Renal cortex interstitium (tissue), 15 donors: ENCODE measurements at places on chromosomes 5 and 9. TPM values are rescaled to one million over a fixed set of nuclear protein-coding genes. Genes with fewer than 3 reads are reported as not detected.

DNA sequence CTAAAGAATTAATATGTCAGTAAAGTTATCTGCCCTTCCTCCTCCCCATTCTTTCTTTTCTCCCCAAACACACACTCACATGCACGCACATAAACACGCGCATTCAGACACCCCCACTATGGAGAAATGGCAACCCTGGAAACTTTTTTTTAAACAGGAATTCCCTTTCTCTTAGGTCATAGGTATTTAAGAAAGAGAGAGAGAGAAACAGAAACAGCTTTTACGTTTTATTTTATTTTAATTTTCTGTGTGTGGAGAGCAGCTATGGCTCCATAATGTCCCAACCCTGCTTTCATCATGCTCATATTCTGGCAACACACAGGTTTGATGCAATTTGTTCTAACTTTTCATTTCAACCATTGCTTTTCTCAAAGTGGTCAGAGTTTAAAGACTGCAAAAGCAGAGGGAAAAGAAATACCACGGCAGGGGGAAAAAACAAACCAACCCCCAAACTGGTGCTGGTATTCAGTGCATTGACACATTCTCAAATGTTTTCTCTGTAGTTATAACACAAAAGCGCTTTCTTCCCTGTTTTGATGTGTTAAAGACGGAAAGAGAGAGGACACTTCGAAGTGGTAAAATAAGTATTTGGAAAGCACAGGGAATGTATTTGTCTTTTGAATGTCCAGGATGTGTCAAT, 126.0 kb upstream of the TMEM161B start:
- no peak for DNase-seq

- DNase-seq, result no peak
These were observed 296.9 kb downstream of the MSX2 start for GRCh38 chr5:175021321-175021720.

GRCh38 chr9:124482431-124483031, 24.7 kb downstream of the NR5A1 start:
- no peak for DNase-seq

Gene CHSY3
- polyA plus RNA-seq, result 3.0 TPM

Gene LAMC3
- 28.4 TPM for polyA plus RNA-seq

DNA sequence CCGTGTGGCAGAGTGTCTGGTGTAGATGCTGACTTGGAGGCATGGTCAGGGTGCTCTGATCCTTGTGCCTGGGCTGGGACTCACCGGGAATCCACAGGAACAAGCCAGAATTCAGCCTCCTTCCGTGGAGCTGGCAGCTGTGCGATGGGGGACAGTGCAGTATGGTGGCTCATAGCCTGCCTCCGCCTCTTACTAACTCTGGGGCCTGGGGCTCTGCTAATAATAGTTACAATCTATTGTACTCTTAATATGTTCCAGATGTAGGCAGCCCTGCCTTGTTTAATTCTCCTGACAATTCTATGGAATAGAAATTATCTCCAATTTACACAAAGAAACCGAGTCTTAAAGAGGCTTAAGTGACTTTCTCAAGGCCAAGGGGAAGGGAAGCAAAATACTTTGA, 77.6 kb downstream of the PCDH1 start:
- DNase-seq, result no peak

- no peak for DNase-seq
These were observed 15.0 kb upstream of the NEURL1B start for GRCh38 chr5:172626031-172626581.

- DNase-seq, result no peak
These were observed 350.5 kb downstream of the SPOCK1 start for GRCh38 chr5:137148655-137149054.

Gene ACOT12
- polyA plus RNA-seq, result 0.53 TPM

DNA sequence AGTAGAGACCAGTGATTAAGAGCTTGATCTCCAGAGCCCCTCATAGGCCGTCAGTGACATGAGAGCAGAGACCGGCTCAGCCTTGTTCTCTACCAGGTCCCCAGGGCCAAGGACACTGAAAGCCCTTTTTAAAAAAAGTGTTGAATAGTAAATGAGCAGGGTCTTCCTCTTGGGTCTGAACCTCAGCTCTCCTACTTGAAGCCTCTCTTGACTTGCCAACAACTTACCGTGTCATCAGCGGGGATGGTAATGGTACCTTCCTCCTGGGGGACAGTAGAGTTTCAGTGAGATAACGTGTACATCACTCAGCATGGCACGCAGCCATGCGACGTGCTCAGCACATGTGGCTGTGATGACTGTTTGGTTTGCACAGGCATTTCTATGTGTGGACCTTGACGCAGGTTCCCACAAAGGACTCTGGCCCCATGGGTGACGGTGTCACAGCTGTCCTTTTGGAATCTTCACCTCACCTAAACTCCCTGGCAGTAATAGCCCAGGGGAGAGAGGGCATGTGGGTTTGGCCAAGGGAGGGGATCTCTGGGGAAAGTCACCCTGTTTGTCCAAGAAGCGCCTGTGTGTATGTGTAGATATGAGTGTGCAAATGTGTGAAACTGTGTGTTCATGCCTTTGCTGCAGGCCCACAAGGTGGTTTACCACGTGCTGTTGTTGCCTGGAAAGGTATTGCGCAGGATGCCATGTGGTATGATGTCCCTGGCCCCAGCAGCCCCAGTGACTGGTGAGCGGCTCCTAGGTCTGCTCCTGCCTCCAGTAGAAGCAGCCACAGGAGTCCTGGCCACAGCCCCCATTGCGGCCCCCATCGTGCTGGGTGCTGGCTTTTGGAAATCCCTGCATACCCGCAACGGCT, 18.7 kb downstream of the ERGIC1 start:
- no peak for DNase-seq

DNA sequence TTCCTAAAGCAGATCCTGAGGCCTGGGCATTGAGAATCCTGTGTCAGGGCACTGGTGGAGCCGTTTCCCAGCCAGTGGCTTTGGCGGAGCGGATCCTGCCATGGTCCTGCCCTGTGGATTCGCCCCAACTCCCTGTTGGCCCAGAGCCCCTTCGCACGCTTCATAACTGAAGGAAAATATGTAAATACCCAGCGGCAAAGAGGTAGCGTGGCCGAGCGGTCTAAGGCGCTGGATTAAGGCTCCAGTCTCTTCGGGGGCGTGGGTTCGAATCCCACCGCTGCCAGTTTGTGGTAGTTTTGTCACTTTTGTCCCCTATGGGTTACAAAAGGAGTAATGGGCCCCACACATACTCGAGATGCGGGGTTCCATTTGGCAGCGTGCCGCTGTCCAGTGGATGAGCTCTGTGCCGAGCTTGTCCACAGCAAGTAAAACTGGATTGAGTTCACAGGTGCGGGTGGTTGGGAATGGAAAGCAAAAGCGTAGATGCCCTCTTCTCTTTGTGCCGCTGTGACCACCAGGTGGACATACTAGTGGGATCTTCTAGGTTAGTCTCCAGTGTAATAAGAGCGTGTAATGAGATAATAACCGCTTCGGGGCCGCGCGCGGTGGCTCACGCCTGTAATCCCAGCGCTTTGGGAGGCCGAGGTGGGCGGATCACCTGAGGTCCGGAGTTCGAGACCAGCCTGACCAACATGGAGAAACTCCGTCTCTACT, 17.3 kb downstream of the TRIM7 start:
- DNase-seq, result no peak

DNA sequence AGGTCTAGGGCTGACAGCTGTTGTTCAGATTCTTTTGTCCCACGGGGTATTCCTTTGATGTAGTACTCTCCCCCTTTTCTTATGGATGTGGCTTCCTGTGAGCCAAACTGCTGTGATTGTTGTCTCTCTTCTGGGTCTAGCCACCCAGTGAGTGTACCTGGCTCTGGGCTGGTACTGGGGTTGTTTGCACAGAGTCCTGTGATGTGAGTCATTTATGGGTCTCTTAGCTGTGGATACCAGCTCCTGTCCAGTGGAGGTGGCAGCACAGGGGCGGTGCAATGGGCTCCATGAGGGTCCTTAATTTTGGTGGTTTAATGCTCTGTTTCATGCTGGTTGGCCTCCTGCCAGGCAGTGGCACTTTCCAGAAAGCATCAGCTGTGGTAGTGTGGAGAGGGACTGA, 161.3 kb downstream of the CAVIN4 start:
- no peak for DNase-seq

GRCh38 chr9:33263131-33264002, 1.1 kb downstream of the BAG1 start:
- DNase-seq, result no peak

DNA sequence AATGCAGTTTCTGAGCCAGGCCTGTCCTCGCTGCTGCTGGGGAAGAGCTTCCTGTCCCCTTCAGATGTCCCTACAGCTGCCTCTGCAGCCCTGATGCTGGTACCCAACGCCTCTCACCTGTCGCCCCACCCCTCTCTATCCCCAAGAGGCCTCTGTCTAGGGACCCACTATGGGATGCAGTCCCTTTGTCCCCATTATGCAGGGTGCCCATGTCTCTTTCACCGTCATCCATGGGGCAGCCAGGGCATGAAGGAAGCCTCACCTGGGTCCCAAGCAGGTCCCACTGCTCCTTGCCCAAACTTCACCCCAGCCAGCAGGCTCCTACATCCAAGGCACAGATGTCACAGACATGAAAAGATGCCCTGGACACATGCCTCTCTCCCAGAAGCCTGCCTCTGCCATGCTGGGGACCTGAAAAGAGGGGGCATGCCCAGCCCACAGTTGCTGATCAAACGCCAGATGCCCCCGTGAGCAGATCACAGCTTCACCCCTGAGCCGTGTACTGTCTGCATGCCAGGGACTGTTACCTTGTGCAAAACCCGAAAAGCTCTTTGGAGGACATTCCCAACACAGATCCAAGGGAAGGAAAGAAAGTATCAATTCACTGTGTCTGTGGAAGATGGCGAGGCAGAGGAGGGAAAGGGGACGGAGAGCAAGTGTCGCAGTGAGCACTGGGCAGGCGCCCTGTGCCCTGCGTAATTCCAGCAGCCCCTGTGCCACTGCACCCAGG, 81.0 kb downstream of the ADAMTS2 start:
- no peak for DNase-seq

DNA sequence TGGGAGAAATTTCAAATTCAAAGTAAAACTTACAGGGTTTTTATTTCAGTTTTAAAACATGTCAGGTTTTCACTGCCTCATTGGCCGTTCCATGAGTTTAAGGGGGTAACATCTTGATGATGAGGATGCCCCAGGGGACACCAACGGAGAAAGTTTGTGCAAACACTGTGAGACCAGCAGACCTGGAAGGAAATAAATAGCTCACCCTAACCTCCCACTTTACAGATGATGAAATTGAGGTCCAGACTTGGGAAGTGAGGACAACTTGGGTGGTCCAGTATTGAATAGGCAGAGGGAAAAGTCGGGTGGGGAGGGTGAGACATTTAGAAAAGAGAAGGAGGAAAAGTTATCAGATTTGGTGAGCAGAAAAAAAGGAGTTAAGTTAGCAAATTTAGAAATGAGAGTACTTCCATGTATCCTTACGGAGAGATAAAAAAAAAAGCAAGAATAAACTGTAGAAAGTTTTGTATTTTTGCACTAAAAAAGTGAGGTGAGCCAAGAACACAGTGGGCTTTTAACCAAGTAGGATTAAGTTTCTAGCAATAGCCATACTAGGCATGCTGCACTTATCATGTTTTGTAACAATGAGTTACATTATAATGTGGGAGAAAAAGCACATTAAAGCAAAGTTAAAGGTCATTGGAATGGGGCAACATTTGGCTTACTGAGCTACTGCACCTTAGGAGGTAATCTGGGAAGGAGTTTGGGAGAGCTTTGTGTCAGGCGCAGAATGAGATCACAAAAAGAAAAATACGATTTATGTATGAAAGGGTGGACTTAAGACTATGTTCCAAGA, 125.1 kb downstream of the GAS1 start:
- DNase-seq, result no peak

Gene IL9
- not detected for polyA plus RNA-seq

DNA sequence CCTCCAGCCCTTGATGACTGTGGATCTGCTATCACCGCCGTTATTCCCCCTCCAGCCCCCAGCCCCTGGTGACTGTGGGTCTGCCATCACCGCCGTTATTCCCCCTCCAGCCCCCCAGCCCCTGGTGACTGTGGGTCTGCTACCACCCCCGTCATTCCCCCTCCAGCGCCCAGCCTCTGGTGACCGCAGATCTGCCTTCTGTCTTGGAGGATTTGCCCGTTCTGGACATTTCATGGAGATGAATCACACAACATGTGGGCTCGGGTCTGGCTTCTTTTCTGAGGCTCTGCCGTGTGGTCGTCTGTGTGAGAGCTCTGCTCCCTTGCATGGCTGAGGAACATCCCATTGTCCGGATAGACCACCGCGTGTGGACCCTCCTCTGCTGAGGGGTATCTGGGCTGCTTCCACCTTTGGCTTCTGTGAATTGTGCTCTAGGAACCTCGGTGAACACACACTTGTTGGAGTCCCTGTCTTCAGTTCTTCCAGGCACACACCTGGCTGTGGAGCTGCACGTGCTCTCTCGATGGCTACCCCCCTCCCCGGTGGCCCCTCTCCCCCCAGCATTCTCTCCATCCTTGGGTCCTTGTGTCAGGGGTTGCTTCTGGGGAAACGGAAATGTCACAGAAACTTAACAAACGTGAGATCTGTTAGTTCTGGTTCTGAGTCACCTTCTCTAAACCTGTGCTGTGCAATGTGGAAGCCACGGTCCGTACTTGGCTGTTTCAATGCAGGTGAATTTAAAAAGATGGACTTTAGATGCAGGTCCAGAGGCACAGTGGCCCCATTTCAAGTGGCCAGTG, 105.3 kb upstream of the COL5A1 start:
- no peak for DNase-seq

DNA sequence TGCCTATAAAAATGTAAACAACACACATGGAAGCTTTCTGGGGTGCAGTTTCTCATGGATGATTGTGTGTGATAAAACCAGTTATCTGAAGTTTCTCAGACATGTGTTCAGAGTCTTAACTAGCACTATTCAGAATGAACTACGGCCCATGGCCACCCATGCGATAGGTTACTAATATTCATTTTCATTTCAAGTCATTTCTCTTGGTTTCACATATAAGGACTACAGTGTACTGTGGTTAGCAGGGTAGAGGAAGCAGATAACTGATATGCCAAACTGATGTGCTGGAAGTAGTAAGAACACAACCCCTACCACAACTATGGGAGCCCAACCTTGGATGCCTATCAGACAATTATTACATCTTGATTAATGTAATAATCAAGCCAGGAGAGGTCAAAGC, 372.1 kb downstream of the DTWD2 start:
- no peak for DNase-seq

- DNase-seq, result no peak
These were observed 5.7 kb downstream of the IL3 start for GRCh38 chr5:132065951-132066701.

DNA sequence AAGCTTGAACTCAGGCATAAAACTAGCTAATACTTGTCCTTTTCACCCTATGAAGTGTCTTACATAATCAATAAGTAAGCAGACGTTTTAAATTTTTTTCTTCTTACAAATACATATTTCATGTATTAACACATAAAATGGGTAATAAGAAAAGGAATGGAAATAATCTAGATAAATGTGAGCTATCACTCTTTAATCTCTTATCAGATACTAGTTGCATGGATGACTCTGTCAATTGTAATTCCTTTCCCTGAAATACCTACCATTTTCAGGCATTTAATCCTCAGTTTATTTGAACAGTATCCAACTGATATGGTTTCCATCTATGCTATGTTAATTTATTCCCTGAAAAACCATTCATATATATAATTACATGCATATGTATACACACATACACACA, 166.0 kb upstream of the RGS7BP start:
- DNase-seq, result no peak

- DNase-seq, result no peak
These were observed 170.8 kb downstream of the MACROH2A1 start for GRCh38 chr5:135228222-135228621.

- no peak for DNase-seq
These were observed 292.5 kb downstream of the PDE4D start for GRCh38 chr5:59600998-59601397.

Gene TAF11L5
- not detected for polyA plus RNA-seq

- no peak for DNase-seq
These were observed 113.3 kb downstream of the PPP2R2B start for GRCh38 chr5:146765089-146765832.

- no peak for DNase-seq
These were observed 127.6 kb downstream of the SLC28A3 start for GRCh38 chr9:84212982-84213381.
